Uterine smooth muscle cell (primary cell): ENCODE measurements at places on chromosomes 5 and 9. TPM values are rescaled to one million over a fixed set of nuclear protein-coding genes. Genes with fewer than 3 reads are reported as not detected.

The GFI1B gene
- not detected in 2 replicates for total RNA-seq

The ROR2 gene
- 8.9 and 18.7 TPM in 2 replicates for total RNA-seq

The OR1J2 gene
- not detected in 2 replicates for total RNA-seq

The DOCK8 gene
- total RNA-seq = 0.75 and 0.89 TPM in 2 replicates

The LAMC3 gene
- 0.89 and 1.00 TPM in 2 replicates for total RNA-seq
